Gastrocnemius medialis (tissue), 4 donors: ENCODE measurements at places on chromosomes 3 and 15.

DNA sequence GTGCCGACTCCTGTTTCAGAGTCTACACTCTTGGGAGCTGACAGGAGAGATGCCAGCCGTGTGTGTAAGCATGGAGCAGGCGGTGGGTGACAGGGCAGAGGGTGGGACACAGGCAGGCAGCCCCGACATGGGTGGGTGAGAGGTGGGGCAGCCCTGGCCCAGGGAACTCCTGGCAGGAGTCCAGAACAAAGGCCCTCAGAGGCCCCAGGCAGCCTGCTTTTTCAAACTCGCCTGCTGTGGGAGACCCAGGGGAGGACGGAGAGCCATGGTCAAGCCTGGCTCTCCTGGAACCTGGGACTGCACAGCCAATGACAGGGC, 29.3 kb upstream of the SLC41A3 start:
- H3K4me1 ChIP-seq, result no peaks in the 10 kb centered on the region
- no peaks in the 10 kb centered on the region for H3K36me3 ChIP-seq
- peak; percentile 10 for DNase-seq
- H3K27me3 ChIP-seq, result no peaks in the 10 kb centered on the region
- H3K27ac ChIP-seq, result no peak overlapping the region
- no peak overlapping the region for H3K4me3 ChIP-seq

GRCh38 chr3:197478746-197479668, 76.8 kb downstream of the BDH1 start:
- DNase-seq, result no peak
- no peaks in the 10 kb centered on the region for H3K36me3 ChIP-seq
- H3K27me3 ChIP-seq, result no peaks in the 10 kb centered on the region
- H3K4me1 ChIP-seq, result no peaks in the 10 kb centered on the region
- H3K27ac ChIP-seq, result no peak overlapping the region
- H3K4me3 ChIP-seq, result no peak overlapping the region

DNA sequence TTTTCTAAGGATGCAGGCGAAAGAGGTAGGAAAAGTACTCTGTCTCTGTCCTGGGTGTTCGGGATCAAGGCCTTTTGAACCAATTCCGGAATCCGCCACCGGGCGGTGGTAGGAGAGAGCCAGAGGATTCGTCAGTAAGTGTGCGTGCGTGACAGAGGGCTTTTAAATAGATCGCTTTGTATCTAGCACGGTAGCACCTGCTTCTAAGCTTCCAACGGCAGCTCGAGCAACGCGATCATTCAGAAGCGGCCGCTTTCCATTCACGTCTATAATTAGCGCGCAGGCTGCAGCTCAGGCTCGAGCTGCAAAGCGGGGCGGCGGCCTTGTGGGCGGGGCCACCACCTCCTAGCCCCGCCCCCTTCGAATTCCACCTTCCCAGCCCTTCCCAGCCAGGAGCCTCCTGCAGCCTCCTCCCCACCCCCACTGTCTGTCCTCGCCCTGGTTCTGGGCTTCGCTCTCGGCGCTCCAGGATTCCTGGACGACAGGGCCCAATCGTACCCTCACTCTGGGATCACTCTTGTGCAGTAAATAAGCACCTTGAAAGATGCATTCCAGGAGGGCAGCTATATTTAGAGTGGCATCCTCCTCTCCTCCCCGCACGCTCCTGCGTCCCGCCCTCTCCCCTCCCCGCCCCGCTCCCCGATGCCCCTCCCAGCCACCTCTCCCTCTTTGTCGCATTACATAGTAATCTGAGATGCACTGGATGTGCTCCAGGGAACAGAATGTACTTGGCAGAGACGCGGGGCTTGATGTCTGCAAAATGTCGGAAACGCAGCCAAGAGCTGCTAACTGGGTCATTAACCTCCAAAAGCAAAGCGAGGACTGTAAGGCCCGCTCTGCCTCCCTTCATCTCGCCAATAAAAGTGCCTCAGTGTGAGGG, 224.1 kb upstream of the TPRG1 start:
- H3K27me3 ChIP-seq, result no peaks in the 10 kb centered on the region
- H3K36me3 ChIP-seq, result no peaks in the 10 kb centered on the region
- DNase-seq, result peak; percentile 97
- H3K4me3 ChIP-seq, result peak overlapping the region; percentile 58
- peak overlapping the region; percentile 98 for H3K27ac ChIP-seq
- H3K4me1 ChIP-seq, result peaks cover 44% of the 10 kb centered on the region

- H3K36me3 ChIP-seq, result no peaks in the 10 kb centered on the region
- no peaks in the 10 kb centered on the region for H3K4me1 ChIP-seq
- no peak for DNase-seq
- H3K27ac ChIP-seq, result no peak overlapping the region
- no peak overlapping the region for H3K4me3 ChIP-seq
These were observed 55.6 kb upstream of the SEMA6D start for GRCh38 chr15:47661661-47662180.

GRCh38 chr3:140898340-140899180, 43.1 kb upstream of the SLC25A36 start:
- no peaks in the 10 kb centered on the region for H3K27me3 ChIP-seq
- peaks cover 11% of the 10 kb centered on the region for H3K4me1 ChIP-seq
- DNase-seq, result no peak
- H3K27ac ChIP-seq, result no peak overlapping the region
- no peak overlapping the region for H3K4me3 ChIP-seq

DNA sequence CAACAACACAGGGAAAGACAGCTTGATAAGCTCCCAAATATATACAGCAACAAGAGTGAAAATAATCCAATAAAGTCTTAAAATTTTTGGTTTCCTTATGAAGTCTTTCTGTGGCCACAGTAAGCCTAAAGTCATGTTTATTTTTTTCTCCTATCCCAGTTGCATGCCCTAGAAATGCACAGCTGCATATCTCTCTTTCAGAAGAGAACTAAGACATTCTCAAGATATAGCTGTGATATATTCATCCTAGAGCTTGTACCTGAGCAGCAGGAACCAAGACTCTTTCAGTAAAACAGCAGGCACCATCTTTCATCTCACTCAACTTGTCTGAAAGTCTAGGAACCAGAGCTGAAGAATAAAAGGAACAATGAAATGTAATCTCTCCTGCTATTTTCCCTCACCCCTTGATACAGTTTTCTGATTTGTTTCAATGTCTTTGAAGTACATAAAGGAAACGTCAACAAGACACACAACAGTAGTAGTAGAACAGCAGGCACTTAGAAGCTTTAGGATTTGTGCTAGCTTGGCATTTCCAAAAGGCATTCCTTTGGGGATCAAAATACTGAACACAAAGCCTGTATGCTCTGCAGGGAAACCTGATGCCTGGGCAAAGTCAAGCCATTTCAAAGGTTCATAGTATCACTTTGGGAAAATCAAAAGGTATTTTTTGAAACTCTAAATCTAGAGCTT, 536.8 kb downstream of the PYDC2 start:
- no peak overlapping the region for H3K4me3 ChIP-seq
- H3K27me3 ChIP-seq, result no peaks in the 10 kb centered on the region
- no peak for DNase-seq
- no peak overlapping the region for H3K27ac ChIP-seq

DNA sequence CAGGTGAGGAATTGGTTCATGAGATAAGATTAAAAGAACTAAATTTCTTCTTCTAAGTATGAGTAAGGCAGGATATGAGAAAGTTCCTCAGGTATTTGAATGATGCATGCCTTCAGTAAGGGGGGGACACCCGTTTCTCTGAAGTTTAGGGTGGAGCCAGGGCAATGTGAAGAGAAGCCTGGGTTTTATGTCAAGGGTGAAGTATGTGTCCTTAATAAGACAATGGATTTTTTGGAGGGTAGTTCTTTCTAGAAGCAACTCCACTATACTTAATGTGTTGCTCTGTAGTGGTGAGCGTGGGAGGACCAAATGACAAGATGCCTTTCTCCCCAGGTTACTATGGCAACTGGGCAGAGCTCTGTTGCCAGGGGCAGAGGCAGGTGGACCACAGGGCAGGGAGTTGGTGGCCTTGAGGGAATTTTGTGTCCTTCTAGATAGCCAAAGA, 44.0 kb downstream of the PHLDB2 start:
- no peaks in the 10 kb centered on the region for H3K27me3 ChIP-seq
- H3K4me1 ChIP-seq, result peaks cover 3% of the 10 kb centered on the region
- no peak overlapping the region for H3K4me3 ChIP-seq

GRCh38 chr15:71715914-71716313, 94.4 kb upstream of the NR2E3 start:
- no peak for DNase-seq
- H3K27ac ChIP-seq, result no peak overlapping the region
- no peaks in the 10 kb centered on the region for H3K36me3 ChIP-seq
- peaks cover 5% of the 10 kb centered on the region for H3K4me1 ChIP-seq
- no peaks in the 10 kb centered on the region for H3K27me3 ChIP-seq

DNA sequence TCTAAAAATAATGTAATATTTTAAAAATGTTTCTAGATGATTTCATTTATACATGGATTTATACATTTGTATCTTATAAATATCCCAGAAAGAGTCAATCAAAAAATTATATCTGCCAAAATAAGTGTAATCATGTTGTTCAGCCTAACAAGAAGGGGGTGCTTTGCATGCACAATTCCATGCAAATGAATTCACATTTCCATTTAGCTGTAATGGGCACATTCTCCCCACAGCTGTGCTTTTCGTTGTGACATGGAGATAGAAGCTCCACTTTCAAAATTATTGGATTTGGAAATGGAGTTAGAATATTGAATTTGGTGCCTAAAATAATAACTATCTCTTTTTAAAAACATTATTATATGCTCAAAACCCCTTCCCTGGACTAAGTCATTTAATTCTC, 270.6 kb downstream of the PTPRG start:
- no peaks in the 10 kb centered on the region for H3K36me3 ChIP-seq
- no peak overlapping the region for H3K4me3 ChIP-seq
- no peaks in the 10 kb centered on the region for H3K27me3 ChIP-seq
- peaks cover 20% of the 10 kb centered on the region for H3K4me1 ChIP-seq
- no peak overlapping the region for H3K27ac ChIP-seq

GRCh38 chr3:100400419-100400779, 490 bp downstream of the TOMM70 start:
- H3K36me3 ChIP-seq, result no peaks in the 10 kb centered on the region
- peak overlapping the region; percentile 99 for H3K27ac ChIP-seq
- H3K4me1 ChIP-seq, result peaks cover 61% of the 10 kb centered on the region
- no peak for DNase-seq

- peaks cover 18% of the 10 kb centered on the region for H3K4me1 ChIP-seq
- H3K36me3 ChIP-seq, result no peaks in the 10 kb centered on the region
- no peak for DNase-seq
- peak overlapping the region; percentile 91 for H3K4me3 ChIP-seq
- H3K27me3 ChIP-seq, result no peaks in the 10 kb centered on the region
These were observed 1.0 kb downstream of the PRKCD start for GRCh38 chr3:53161820-53162671.

DNA sequence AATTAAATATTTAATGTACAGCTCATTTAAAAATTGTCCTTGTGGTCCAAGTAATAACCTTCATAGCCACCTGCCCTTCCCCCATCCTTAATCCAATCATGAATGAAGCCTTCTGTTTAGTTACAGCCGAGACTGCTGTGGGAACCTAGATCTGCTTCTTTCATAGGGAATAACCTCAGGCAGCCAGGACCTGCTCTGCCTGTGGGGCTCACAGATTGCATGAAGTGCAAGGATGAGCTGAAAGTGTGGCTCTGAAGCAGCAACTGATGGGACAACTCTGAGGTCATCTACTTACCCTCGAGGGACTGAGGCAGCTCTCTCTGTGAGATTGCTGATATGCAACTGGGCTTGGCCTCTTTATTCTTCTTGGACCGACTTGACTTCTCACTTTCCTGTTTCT, 169.8 kb downstream of the POTEB3 start:
- H3K36me3 ChIP-seq, result no peaks in the 10 kb centered on the region
- DNase-seq, result no peak
- no peak overlapping the region for H3K4me3 ChIP-seq
- H3K27me3 ChIP-seq, result no peaks in the 10 kb centered on the region
- H3K4me1 ChIP-seq, result no peaks in the 10 kb centered on the region
- H3K27ac ChIP-seq, result no peak overlapping the region

DNA sequence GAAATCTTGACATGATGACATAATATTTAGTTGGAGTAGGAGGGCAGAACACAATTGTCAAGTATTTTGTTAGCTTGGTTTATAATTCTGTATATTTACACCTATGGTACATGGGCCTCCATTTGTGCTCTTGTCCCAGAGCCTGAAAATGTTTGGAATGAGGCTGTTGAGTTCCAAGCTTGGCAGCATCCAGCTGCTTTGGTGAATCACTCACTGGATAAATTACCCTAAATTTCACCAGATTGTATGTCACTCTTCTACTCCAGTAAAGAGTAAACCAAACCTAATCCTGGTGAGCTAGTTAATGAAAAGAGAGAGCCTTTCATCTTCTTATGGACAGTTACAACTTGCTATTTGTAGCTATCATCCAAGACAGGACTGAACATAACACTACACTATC, 928.7 kb downstream of the DIPK2A start:
- H3K4me1 ChIP-seq, result no peaks in the 10 kb centered on the region
- no peak overlapping the region for H3K4me3 ChIP-seq
- DNase-seq, result no peak
- H3K27ac ChIP-seq, result no peak overlapping the region

DNA sequence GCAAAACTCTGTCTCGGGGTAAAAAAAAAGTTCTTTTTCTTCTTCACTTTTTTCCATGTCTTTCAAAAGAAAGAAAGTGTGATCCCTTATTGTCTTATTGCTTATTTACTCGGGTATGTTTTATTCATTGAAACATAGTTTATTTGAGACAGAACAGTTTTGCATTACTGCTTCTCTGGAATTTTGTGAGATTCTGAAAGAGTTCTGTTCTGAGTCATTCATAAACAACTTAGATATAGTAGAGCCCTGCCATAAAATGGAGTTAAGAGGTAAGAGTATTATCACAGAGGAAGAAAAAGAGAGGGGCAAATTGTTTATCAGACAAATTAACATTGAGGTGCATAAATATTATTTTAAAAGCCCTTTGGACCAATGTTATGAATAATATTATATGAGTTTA, 522.2 kb downstream of the ROBO2 start:
- DNase-seq, result no peak
- no peaks in the 10 kb centered on the region for H3K36me3 ChIP-seq
- H3K27ac ChIP-seq, result no peak overlapping the region

DNA sequence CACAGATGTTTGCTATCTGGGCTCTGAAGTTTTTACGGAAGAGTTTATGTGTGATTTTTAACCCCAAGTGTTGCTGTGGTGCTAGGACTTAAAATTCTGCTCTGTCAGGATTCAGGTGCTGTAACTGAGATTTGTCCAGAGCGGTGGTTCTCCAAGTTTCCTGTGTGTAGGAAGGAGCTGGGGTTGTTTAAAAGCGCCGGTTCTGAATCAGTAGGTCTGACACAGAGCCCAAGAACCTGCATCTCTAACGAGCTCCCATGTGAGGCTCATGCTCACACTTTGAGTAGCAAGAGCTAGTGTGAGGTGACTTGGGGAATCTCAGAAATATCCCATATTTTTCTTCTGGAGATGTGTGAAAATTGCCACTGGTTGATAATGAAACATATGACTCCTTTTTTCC, 325.5 kb downstream of the SATB1 start:
- no peak for DNase-seq
- H3K4me1 ChIP-seq, result no peaks in the 10 kb centered on the region
- H3K27ac ChIP-seq, result no peak overlapping the region
- no peak overlapping the region for H3K4me3 ChIP-seq
